ENCODE measurements at places on chromosomes 5 and 9. TPM values are rescaled to one million over a fixed set of nuclear protein-coding genes. Genes with fewer than 3 reads are reported as not detected.

- no peak for DNase-seq
Measured at GRCh38 chr5:32740651-32741050, 29.5 kb downstream of the NPR3 start.

DNA sequence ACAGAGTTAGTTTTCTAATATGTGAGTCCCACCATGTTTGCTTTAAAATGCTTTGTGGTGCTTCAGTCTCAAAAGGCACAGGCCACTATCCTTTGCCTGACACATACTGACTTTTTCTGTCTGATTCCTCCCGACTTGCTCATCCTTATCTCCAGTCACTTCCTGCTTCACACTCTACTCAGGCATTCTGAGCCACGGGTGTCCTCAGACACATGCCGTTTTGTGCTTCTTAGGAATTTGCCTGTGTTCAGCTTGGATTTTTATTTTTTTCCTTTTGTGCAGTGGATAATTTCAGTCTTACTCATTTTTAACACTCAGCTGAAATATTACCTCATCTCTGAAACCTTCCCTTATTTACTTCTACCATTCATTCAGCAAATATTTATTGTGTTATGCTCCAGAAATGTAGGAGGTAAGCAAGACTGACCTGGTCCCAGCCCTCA lies 54.1 kb downstream of the MAN2A1 start:
- DNase-seq: no peak

- no peak for DNase-seq
Measured at GRCh38 chr9:112061152-112061740, 113.9 kb downstream of the SUSD1 start.

ACOT12 gene
- 0.68 TPM for polyA plus RNA-seq

SPOUT1 gene
- 37.3 TPM for polyA plus RNA-seq
